ENCODE measurements at places on chromosomes 4 and X. TPM values are rescaled to one million over a fixed set of nuclear protein-coding genes. Genes with fewer than 3 reads are reported as not detected.

The OTUD6A gene
- not detected for total RNA-seq

The SAGE1 gene
- total RNA-seq = 0.02 TPM

The ZNF330 gene
- 26.5 TPM for total RNA-seq

The CTSO gene
- 0.82 TPM for total RNA-seq

The SLC9B1 gene
- not detected for total RNA-seq

The OTC gene
- not detected for total RNA-seq

The XAGE2 gene
- total RNA-seq = not detected

The BEX3 gene
- 239 TPM for total RNA-seq

The GABRB1 gene
- total RNA-seq = not detected

The CLGN gene
- 5.0 TPM for total RNA-seq

The PABPC1L2A gene
- not detected for total RNA-seq

The XG gene
- total RNA-seq = not detected

The AGTR2 gene
- not detected for total RNA-seq

The GNRHR gene
- total RNA-seq = not detected

The CSAG3 gene
- not detected for total RNA-seq

The TMPRSS11B gene
- not detected for total RNA-seq

The EIF4E gene
- 83.9 TPM for total RNA-seq

The XAGE1A gene
- 33.2 TPM for total RNA-seq

The GPRASP1 gene
- 0.47 TPM for total RNA-seq

The IBSP gene
- total RNA-seq = not detected

The PAGE2B gene
- not detected for total RNA-seq

The IL3RA gene
- total RNA-seq = 0.31 TPM

The PDZD4 gene
- 2.7 TPM for total RNA-seq

The ADGRG2 gene
- total RNA-seq = 6.2 TPM

The DKK2 gene
- total RNA-seq = not detected

The FATE1 gene
- total RNA-seq = not detected

The NUDT11 gene
- 3.1 TPM for total RNA-seq

The FREM3 gene
- not detected for total RNA-seq

The PNCK gene
- 0.51 TPM for total RNA-seq

The TKTL1 gene
- not detected for total RNA-seq

The PAK3 gene
- not detected for total RNA-seq

The FAM47E gene
- total RNA-seq = 0.08 TPM

The INTU gene
- 1.3 TPM for total RNA-seq

The MTCP1 gene
- 11.7 TPM for total RNA-seq

The SLC10A6 gene
- not detected for total RNA-seq

The MTM1 gene
- 6.2 TPM for total RNA-seq

The CLDN34 gene
- total RNA-seq = not detected

The MSX1 gene
- 11.6 TPM for total RNA-seq

The RASSF6 gene
- total RNA-seq = 0.83 TPM

The ARAP2 gene
- total RNA-seq = 0.36 TPM

The GPR143 gene
- total RNA-seq = 0.09 TPM

The RBM47 gene
- 19.5 TPM for total RNA-seq

The ZNF630 gene
- total RNA-seq = 0.10 TPM

The ATOH1 gene
- not detected for total RNA-seq

The OPRPN gene
- total RNA-seq = not detected

The NR3C2 gene
- total RNA-seq = not detected

The ZDHHC15 gene
- not detected for total RNA-seq

The ZNF827 gene
- total RNA-seq = 3.7 TPM

The C4orf50 gene
- not detected for total RNA-seq

The HTR2C gene
- not detected for total RNA-seq

The LCORL gene
- total RNA-seq = 5.2 TPM

The UGT2B17 gene
- not detected for total RNA-seq
